ENCODE measurements at places on chromosomes 11 and 22. TPM values are rescaled to one million over a fixed set of nuclear protein-coding genes. Genes with fewer than 3 reads are reported as not detected.

Gene ZP1
- not detected for polyA plus RNA-seq

Gene KRTAP5-9
- not detected for polyA plus RNA-seq

Gene NPAS4
- not detected for polyA plus RNA-seq

Gene PHOX2A
- polyA plus RNA-seq = not detected

GRCh38 chr11:100922121-100922520 lies 207.5 kb downstream of the PGR start:
- no peaks in the 10 kb centered on the region for H3K27me3 ChIP-seq
- DNase-seq = no peak
- H3K36me3 ChIP-seq = no peaks in the 10 kb centered on the region
- no peak overlapping the region for H3K4me3 ChIP-seq

- DNase-seq = no peak
- H3K4me3 ChIP-seq = no peak overlapping the region
- H3K4me1 ChIP-seq = peaks cover 4% of the 10 kb centered on the region
- H3K27me3 ChIP-seq = no peaks in the 10 kb centered on the region
- H3K36me3 ChIP-seq = no peaks in the 10 kb centered on the region
Measured at GRCh38 chr22:26548984-26549383, 36.7 kb upstream of the TFIP11 start.

DNA sequence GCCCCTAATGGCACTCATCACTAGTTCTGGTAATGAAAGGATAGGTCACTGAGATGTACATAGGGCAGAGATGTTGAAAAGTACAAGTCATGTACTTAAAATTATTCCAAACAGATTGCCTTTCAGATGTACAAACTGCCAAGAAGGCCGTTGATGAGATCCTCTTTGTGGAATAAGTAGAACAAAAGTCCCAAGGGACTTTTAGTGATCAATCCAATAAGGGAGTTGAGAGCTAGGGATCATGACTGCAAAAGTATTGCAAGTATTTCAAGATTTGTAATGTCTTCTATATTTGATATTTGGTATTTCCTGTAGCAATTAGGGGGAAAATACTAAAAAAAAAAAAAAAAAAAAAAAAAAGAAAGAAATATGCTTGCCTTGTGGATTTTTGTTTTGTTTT lies 82.2 kb downstream of the ATG16L2 start:
- H3K27me3 ChIP-seq = no peaks in the 10 kb centered on the region
- no peak for DNase-seq
- no peaks in the 10 kb centered on the region for H3K36me3 ChIP-seq
- H3K4me1 ChIP-seq = no peaks in the 10 kb centered on the region

DNA sequence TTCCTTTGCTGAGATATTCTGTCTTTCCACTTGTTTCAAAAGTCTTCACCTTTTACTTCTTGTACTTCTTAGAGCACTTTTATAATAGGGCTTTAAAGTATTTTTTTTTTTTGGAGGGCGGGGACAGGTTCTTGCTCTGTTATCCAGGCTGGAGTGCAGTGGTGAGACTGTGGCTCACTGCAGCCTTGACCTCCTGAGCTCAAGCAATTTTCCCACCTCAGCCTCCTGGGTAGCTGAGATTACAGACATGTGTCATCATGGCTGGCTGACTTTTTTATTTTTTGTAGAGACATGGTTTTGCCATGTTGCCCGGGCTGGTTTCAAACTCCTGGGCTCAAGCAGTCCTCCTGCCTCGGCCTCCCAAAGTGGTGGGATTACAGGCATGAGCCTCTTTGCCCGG lies 57.9 kb downstream of the DYNC2H1 start:
- H3K4me1 ChIP-seq = no peaks in the 10 kb centered on the region
- no peaks in the 10 kb centered on the region for H3K27me3 ChIP-seq
- no peak overlapping the region for H3K27ac ChIP-seq
- no peak for DNase-seq
- H3K4me3 ChIP-seq = no peak overlapping the region

GRCh38 chr11:19713196-19714021 lies 772 bp downstream of the NAV2 start:
- H3K27me3 ChIP-seq = peaks cover 7% of the 10 kb centered on the region
- DNase-seq = peak; percentile 21
- H3K36me3 ChIP-seq = no peaks in the 10 kb centered on the region
- peak overlapping the region; percentile 13 for H3K4me3 ChIP-seq

- no peak overlapping the region for H3K4me3 ChIP-seq
- no peak overlapping the region for H3K27ac ChIP-seq
- H3K4me1 ChIP-seq = no peaks in the 10 kb centered on the region
- no peaks in the 10 kb centered on the region for H3K36me3 ChIP-seq
Measured at GRCh38 chr22:24455751-24456426, 28.5 kb downstream of the ADORA2A start.

GRCh38 chr11:30128269-30128932 lies 102.4 kb upstream of the FSHB start:
- no peak overlapping the region for H3K4me3 ChIP-seq
- no peak overlapping the region for H3K27ac ChIP-seq
- H3K4me1 ChIP-seq = no peaks in the 10 kb centered on the region
- H3K27me3 ChIP-seq = no peaks in the 10 kb centered on the region
- peak; percentile 35 for DNase-seq

GRCh38 chr22:30182815-30183214 lies 63.7 kb downstream of the LIF start:
- no peak for DNase-seq
- no peaks in the 10 kb centered on the region for H3K4me1 ChIP-seq
- no peaks in the 10 kb centered on the region for H3K27me3 ChIP-seq
- H3K4me3 ChIP-seq = no peak overlapping the region

GRCh38 chr22:34592123-34592740 lies 473.7 kb upstream of the ISX start:
- no peak overlapping the region for H3K4me3 ChIP-seq
- DNase-seq = no peak
- H3K4me1 ChIP-seq = no peaks in the 10 kb centered on the region
- H3K36me3 ChIP-seq = no peaks in the 10 kb centered on the region
- no peaks in the 10 kb centered on the region for H3K27me3 ChIP-seq
- no peak overlapping the region for H3K27ac ChIP-seq

DNA sequence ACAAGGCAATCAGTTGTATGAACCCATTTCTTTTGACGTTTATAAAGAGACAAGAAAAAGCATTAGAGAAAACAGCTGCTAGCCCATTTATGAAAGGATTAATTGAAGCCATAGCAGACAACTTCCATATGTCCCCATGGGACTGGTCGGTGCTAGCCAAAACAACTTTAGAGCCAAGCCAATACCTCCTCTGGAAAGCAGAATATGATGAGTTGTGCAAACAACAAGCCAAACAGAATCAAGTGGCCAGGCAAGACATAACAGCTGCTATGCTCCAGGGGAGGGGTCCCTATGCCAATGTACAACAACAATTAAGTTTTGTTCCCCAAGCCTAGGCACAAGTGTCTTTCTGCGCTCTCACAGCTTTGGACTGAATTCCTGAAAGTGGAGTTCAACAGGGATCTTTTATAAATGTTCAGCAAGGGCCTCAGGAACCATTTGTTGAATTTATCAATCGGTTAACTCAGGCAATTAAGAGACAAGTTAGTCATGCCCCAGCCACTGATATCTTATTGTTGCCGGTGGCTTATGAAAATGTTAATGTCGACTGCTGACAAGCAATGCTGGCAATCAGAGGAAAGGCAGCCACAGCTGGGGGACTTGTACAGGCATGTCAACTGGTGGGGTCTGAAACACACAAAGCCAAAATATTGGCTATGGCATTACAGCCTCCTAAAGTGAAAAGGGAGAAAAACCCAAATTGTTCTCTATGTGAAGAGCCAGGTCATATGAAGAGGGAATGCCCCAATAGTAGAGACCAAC lies 1593.1 kb upstream of the TENM4 start:
- no peaks in the 10 kb centered on the region for H3K4me1 ChIP-seq
- H3K27me3 ChIP-seq = no peaks in the 10 kb centered on the region
- no peaks in the 10 kb centered on the region for H3K36me3 ChIP-seq
- DNase-seq = no peak

All from kidney (tissue), 22 donors.